Hair follicle dermal papilla cell (primary cell): ENCODE measurements at places on chromosomes 3 and 15. TPM values are rescaled to one million over a fixed set of nuclear protein-coding genes. Genes with fewer than 3 reads are reported as not detected.

ZIC1 gene
- total RNA-seq: 88.3 and 125 TPM in 2 replicates

KIAA1143 gene
- total RNA-seq: 22.5 and 23.5 TPM in 2 replicates

KBTBD12 gene
- total RNA-seq: not detected in 2 replicates

PATL2 gene
- total RNA-seq: 0.61 and 0.81 TPM in 2 replicates

FANCD2OS gene
- not detected in 2 replicates for total RNA-seq

CLEC3B gene
- 8.5 and 9.9 TPM in 2 replicates for total RNA-seq

ZNF660 gene
- 1.7 and 3.9 TPM in 2 replicates for total RNA-seq

PLIN1 gene
- 0.16 TPM in 1 of 2 replicates, not detected in the other for total RNA-seq

SPINK8 gene
- total RNA-seq: not detected in 2 replicates

SUCNR1 gene
- total RNA-seq: under 0.01 TPM in 1 of 2 replicates, not detected in the other

POLR2M gene
- total RNA-seq: 117 and 129 TPM in 2 replicates

MAGI1 gene
- total RNA-seq: 63.4 and 66.9 TPM in 2 replicates

TEX55 gene
- not detected in 2 replicates for total RNA-seq

TUBGCP5 gene
- total RNA-seq: 19.9 and 25.8 TPM in 2 replicates

GOLIM4 gene
- 43.6 and 44.6 TPM in 2 replicates for total RNA-seq

ZNF620 gene
- total RNA-seq: 0.61 and 0.65 TPM in 2 replicates

LYZL4 gene
- not detected in 2 replicates for total RNA-seq

SEMA3B gene
- total RNA-seq: 2.4 and 4.6 TPM in 2 replicates

HEG1 gene
- 95.2 and 160 TPM in 2 replicates for total RNA-seq

LTK gene
- 0.12 and 0.32 TPM in 2 replicates for total RNA-seq

BFSP2 gene
- total RNA-seq: not detected in 2 replicates
